Muscle of back (tissue), 13 donors: ENCODE measurements at places on chromosomes 1 and 21. TPM values are rescaled to one million over a fixed set of nuclear protein-coding genes. Genes with fewer than 3 reads are reported as not detected.

SHE gene
- polyA plus RNA-seq = 13.3 TPM

KLHDC7A gene
- polyA plus RNA-seq = not detected

CLCNKA gene
- 0.92 TPM for polyA plus RNA-seq

LAD1 gene
- polyA plus RNA-seq = 21.4 TPM
